Cardiac fibroblast (primary cell): ENCODE measurements at places on chromosomes 7 and 10.

DNA sequence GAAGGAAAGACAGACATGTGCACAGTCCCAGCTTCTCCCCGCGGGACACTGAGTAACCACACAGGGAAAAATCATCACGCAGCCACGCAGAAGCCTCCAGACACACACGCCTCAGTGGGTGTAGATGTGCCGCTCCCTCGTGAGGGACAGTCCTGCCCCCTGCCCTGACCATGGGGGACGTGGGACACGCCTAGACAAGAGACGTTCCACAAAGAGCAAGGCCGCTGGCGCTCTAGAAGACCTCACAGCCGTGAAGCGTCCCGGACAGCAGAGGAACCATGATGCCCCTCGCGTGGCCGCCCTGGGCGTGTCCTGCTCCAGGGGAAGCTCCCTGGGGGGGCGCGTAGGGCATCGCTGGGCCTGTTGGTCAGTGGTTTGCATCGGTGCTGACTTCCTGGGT lies 210.8 kb downstream of the DNAJB6 start:
- DNase-seq, result no peak

DNA sequence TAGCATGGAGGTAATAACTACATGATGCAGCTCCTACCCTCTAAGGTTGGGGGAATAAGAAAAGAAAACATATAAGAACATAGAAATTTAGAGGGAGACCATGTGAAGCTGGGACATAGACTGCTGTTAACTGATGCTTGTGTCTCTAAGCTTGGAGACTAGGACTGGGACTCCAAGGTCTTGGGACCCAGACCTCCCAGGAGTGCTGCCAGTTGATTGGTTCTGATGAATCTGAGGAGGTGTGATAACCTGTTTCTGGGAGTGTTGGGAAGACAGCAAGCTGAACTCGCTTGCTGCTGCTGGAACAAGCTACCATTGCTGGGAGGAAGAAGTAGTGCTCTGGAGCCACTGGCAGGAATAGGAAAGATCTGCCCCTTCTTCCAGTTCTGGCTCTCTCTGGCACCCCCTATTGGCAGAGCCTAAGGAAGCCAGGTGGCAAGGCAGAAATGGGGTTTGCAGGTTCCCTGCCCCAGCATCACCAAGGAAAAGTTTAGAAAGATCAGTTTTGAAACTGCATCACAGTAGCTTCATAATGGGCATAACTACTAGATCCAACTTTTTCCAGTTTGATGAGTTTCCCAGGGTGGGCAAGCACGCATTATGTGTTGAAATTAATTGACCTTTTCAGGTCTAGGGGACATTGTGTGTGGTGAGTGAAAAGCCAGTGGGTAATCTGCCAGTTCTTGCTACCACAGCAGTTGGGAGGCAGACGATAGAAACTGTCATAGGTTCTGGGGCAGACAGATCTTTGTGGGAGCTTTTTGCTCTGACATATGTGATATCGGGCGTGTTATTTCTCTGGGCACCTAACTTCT lies 140.7 kb downstream of the SND1 start:
- peak; percentile 35 for DNase-seq

DNA sequence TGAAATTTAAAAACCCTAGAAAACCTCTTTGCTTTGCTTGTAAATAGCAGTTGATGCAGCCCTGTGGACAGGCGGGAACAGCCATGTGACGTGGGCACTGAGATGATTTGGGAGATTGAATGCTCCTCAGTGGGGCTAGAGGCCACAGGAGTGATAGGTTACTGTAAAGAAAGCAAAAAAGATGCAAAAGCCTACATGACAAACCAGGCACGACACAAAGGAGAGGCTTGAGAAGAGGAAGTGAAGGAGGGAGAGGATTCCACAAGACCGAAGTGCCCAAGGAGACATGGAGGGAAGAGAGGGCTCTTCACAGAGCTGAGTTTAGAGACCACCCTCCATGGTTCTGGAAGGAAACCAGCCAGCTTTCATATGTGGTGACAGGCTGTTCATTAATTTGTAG lies 25.7 kb downstream of the IKZF1 start:
- DNase-seq, result no peak

- peak; percentile 28 for DNase-seq
Measured at GRCh38 chr10:89916468-89917215, 215.3 kb downstream of the KIF20B start.

DNA sequence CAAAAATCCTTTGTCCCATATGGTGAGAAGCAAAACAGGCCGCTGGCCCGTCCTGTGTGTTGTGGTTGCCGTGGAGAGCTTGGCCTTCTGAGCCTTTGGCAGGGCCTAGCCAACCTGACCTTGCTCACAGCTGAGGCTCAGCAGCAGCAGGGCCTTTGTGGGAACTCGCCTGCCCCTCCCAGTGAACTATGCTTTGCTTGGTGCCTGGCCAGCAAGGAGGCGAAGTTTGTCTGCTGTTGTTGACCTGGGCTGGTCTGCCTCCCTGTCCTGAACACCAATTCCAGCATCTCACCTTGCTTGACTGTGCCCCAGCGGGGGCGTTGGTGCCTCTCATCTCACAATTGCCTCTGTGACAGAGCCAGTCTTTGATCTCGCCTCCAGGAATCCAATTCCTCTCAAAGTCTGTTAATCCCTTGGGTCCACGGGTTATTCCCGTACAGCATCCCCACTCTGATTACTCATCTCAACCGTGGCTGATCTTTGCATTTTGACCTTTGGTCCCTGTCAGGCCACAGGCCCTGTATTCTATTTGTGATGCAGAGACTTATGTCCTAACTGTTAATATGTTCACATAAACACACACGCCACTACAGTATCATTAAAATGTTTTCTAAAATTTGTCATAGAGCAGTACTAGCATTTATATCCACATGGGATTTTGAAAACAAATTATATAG lies 22.6 kb downstream of the EPDR1 start:
- peak; percentile 79 for DNase-seq

DNA sequence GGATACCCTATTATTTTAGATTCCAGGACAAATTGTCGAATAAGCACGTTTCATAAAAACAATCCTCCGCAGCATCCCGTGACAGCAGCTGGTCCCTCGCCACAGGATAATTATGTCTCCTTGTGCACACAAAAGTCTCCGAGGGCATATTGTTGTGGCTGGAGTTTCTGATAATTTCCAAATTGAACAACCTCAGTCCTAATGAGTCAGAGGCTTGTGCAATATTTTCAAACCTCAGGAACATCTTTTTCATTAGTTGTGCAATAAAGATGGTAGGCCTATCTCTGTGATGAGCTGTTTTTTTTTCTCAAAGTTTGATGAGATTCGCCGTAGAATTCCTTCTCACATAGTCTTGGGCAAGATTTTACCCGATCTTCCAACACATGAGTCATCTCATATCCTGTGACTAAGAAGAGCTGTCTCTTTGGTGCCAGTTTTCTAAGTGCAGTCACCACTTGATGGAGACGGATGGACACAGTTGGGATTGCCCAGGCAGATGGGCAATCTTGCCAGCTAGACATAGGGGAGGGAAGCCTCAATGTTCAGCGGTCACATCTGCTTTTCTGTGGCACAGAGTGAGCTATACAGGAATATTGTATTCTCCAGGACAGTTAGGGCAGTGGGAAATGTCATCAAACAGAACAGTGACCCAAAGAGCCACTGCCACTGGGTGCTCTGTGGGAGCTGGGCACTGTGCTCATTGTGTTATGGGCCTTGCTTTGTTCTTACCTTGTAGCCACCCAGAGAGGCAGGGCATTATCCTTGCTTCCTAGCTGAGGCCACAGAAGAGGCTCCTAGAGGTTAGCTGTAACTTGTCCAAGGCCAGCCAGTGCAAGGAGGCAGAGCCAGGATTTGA lies 7.8 kb downstream of the HTRA1 start:
- DNase-seq, result peak; percentile 91

- no peak for DNase-seq
Measured at GRCh38 chr7:92437956-92438491, 9.3 kb upstream of the GATAD1 start.

- DNase-seq, result no peak
Measured at GRCh38 chr10:119619215-119619614, 22.5 kb upstream of the TIAL1 start.

- no peak for DNase-seq
Measured at GRCh38 chr10:34190580-34190979, 624.5 kb downstream of the PARD3 start.
